ENCODE measurements at places on chromosomes 1 and 21.

- no peak for DNase-seq
Observed at GRCh38 chr1:98662356-98662670, 792 bp downstream of the SNX7 start.

DNA sequence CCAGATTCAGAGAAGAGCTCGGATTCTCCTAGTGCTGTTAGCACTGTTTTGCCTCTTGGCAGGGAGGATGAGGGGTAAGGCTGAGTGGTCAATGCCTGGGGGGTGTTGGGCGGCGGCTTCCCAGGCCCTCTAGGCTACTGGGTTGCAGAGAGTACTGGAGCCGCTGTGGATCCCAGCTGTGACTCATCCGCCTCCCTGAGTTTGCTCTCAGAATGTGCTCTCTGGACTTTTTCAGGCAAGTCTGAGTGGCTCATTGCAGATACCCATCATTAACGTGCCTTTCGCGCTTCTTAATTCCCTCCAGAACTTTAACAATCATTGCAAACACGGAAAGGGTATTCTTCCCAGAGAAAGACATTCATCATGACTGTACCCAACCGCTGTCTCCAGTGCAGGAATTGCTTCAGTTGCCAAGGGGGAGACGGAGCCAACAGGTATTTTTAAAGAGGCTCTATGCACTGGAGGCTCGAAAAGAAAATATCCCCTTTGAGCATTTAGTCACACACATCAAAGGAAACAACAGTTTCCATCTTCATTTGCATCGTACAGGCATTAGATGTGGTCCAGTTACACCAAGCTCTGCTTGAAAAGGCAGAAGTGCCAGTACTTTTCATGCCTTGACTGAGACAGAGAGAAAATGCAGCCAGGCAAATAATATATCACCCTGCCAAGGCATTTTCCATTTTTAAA lies 14.4 kb upstream of the CAMTA1 start:
- no peak for DNase-seq

DNA sequence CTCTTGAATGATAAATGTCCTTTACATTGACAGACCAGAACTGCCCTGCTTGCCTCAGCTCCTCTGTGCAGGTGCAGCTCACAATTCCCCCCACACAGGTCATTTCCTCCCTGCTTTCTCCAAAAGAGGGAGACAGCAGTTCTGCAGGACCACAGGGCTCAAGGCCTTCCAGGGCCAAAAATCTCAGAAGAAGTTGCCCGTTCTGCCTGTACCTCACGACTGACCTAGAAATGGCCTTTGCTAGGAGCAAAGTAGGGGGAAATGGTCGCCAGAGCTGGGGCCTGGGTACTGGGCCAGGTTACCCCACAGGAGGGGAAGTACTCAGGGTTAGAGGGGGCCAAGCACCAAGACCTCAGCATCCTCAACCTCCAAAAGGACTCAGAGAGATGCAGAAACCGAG lies 11.1 kb downstream of the RNU1-2 start:
- DNase-seq = no peak

DNA sequence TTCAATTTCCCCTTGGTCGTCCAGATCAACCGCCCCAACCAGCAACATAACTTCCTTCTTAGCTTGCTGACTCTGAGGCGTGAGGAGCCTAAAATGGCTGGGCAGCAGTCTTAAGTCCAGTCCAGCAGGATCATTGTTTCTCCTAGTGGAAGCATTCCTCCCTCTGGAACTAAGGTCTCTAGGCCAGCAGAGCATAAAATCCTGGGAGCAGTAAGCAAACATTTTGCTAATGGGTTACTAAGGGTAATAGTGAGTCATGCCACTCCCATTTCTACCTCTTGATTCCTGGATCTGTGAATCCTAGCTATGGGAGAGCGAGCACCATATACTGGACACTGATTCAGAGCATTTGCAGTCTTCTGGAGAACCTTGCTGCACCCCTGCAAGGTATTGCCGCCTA lies 59.9 kb downstream of the ADSS2 start:
- no peak for DNase-seq

GRCh38 chr1:95382000-95382786 lies 148.2 kb downstream of the RWDD3 start:
- DNase-seq = no peak

Measured in NCI-H748 treated with DMSO at 0.1 percent for 48 hours (cell line).